ENCODE measurements at places on chromosomes 4 and X.

DNA sequence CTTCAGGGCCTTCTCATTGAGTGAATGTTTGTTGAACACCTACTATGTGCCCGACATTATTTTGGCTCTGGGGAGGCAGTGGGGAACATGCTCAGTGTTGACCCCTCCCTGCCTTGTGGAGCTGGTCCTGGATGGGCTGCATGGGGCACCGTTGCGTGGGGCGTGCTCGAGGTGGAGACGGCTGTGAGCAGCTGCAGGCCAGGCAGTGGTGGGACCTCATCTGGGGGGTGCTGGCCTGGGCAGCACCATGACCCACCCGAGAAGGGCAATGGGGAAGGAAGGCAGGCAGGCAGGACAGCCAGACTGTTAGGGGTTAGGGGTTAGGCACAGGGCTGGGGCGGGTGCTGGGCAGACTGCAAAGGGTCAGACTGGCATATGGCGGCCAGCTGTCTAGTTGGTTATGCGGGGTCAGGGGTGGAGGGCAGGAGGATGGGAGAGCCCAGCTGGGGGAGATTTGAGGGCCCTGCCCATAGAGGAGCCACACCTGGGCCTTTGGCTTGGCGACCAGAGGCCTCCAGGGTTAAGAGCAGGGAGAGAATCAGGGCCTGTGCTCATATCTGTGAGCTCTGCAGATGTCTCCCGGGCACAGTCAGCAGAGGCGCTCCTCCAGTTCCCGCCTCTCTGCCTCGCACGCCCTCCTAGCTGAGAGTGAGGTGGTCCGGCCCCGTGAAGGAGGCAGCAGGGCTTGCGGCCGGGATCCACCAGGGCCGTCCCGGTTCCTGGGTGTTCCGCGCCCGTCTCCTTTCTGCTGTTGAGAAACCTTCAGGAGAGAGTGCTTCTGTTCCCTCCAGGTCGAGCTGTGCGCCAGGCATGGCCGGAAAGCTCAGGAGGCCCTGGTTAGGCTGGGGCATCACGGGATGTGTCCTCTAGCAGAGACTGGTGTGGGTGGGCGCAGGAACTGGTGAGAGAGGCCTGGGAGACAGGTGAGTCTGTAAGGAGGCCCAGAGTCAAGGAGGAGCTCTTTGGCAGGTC lies 73.3 kb downstream of the RGS12 start:
- H3K4me1 ChIP-seq: peaks cover 7% of the 10 kb centered on the region
- H3K4me3 ChIP-seq: no peak overlapping the region

- H3K27ac ChIP-seq: no peak overlapping the region
- 0 out of 2 replicates have a peak, but pooled peaks cover 2% of the 10 kb centered on the region for H3K27me3 ChIP-seq
- no peaks in the 10 kb centered on the region for H3K36me3 ChIP-seq
- DNase-seq: no peak
Measured at GRCh38 chr4:53916431-53916889, 147.9 kb downstream of the CHIC2 start.

GRCh38 chr4:25813448-25814106 lies 49.2 kb downstream of the SEL1L3 start:
- peaks cover 10% of the 10 kb centered on the region for H3K36me3 ChIP-seq
- H3K27ac ChIP-seq: no peak overlapping the region
- H3K27me3 ChIP-seq: no peaks in the 10 kb centered on the region

DNA sequence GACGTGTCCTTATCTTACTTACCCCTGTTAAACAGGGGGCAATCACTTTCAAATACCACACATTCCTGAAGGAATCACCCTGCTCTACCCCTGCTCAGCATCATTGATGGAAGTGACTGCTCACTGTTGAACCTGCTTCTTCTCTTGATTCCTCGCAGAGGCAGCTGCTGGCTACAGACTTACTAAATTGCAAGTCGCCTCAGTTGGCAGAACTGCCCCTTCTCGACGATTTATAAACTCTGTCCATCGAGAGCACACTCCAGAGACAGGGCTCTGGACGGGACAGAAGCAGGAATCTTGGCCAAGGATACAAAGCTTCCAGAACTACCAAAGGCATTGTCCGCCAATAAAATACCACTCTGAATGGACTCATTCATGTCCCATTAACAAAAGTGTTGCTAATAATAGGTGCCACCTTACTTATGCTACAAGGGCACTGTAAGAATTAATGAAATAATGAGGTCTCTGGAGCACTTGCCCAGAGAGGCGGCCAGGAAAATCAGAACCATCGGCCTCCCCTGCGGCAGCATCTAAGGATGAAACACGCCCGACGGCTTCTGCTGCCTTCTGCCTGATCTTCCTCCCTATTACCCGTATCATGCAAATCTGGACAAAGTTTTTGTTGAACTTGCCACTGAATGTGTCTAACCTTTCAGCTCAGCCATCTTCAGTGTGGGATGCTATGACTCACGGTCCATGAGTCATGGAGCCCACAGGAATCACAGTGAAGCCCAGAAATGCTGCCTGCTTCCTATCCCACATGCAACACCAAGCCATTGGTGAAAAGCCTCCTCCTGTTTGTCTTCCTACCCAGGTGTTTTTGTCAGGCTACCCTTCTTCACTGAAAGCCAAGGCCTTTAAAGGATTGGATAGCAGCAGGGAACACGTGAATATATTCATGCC lies 164.9 kb downstream of the MAML3 start:
- H3K27me3 ChIP-seq: no peaks in the 10 kb centered on the region
- H3K36me3 ChIP-seq: no peaks in the 10 kb centered on the region
- H3K4me1 ChIP-seq: no peaks in the 10 kb centered on the region
- no peak overlapping the region for H3K4me3 ChIP-seq
- no peak for DNase-seq

DNA sequence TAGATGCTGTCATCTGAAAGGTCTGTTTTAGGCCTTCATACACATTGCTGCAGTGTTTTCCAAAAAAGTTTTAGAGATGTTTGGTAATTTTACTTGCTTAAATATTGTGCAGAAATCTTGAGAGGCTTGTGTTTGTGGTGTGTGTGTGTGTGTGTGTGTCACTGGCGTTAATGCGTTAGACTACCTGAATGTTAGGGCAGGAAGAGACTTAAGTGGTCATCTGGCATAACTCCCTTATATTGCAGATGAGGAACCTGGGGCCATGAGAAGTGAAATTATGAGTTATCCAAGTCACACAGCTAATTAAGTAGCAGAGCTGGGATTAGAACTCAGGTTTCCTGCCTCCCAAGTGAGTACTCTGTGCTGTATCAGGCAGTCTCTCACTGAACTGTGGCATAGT lies 1.4 kb downstream of the LSM6 start:
- H3K4me3 ChIP-seq: peak overlapping the region; percentile 84
- no peaks in the 10 kb centered on the region for H3K27me3 ChIP-seq
- H3K27ac ChIP-seq: peak overlapping the region; percentile 56
- peaks cover 13% of the 10 kb centered on the region for H3K4me1 ChIP-seq

DNA sequence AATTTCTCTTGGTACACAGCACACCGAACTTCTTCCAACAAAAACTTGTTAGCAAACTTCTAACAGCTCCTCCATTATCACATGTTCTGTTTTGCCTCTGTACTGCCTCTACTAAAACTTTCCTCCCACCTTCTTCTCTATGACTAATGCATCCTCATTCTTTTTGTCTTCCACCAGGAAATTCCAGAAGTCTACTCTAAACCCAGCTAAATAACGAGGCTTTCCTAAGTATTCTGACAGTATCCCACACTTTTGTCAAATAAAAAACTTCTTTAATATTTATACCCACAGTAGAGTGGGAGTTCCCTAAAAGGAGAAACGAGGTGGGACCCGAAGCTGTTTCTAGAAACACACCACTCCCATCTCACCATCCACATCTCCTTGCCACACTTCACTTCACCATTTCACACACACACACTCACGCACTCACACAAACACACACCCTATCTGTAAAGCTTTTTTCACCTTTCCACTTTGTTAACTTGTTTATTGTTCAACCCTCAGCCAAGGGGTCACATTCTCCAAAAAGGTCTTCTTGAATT lies 280.3 kb downstream of the ARAP2 start:
- H3K4me3 ChIP-seq: no peak overlapping the region
- H3K4me1 ChIP-seq: no peaks in the 10 kb centered on the region
- DNase-seq: no peak
- no peaks in the 10 kb centered on the region for H3K36me3 ChIP-seq
- H3K27ac ChIP-seq: no peak overlapping the region

DNA sequence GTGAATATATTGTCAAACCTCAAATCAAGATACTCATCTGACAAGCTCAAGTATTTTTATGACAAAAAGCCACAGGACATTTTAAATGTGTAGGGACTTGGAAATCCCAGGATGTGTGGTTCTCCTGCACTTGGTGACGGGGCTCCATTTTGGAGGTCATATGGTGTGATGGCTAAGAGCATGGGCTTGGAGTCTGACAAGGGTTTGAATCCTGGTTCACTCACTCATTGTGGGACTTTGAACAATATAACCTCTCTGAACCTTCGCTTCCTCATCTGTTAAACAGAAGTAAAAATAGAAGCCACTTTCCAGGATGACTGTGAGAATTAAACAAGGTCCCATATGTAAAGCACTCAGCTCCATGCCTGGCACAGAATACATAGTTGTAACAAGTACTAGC lies 99.6 kb downstream of the SMIM20 start:
- DNase-seq: no peak
- no peaks in the 10 kb centered on the region for H3K27me3 ChIP-seq
- H3K36me3 ChIP-seq: no peaks in the 10 kb centered on the region
- H3K27ac ChIP-seq: no peak overlapping the region

GRCh38 chr4:174996079-174996478 lies 77.9 kb downstream of the ADAM29 start:
- no peaks in the 10 kb centered on the region for H3K27me3 ChIP-seq
- H3K4me3 ChIP-seq: no peak overlapping the region
- DNase-seq: no peak
- no peaks in the 10 kb centered on the region for H3K4me1 ChIP-seq
- no peak overlapping the region for H3K27ac ChIP-seq

GRCh38 chr4:175090116-175090515 lies 172.0 kb downstream of the ADAM29 start:
- no peak overlapping the region for H3K4me3 ChIP-seq
- H3K27ac ChIP-seq: no peak overlapping the region
- H3K4me1 ChIP-seq: no peaks in the 10 kb centered on the region
- DNase-seq: no peak
- H3K36me3 ChIP-seq: no peaks in the 10 kb centered on the region

DNA sequence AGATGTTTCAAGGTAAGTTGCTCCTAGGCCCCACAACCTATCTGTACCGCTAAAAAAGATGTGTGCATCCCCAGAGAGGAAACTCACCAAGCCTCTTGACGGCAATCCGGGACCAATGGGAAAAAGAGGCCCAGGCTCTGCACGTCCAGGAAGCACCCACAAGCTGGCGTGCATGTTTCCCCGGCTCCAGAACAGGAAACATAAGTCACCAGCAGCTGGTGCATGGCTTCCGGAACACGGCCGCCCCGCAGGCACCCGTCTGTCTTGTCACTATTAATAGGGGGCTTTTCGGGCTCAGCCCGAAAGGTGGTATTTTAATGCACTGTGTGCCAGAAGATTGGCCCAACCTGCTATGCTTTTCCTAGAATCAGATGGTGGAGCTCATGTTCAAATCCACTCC lies 22.2 kb downstream of the CRMP1 start:
- H3K4me1 ChIP-seq: no peaks in the 10 kb centered on the region
- H3K27me3 ChIP-seq: no peaks in the 10 kb centered on the region
- DNase-seq: no peak
- H3K27ac ChIP-seq: no peak overlapping the region
- H3K36me3 ChIP-seq: no peaks in the 10 kb centered on the region
- H3K4me3 ChIP-seq: no peak overlapping the region

- no peaks in the 10 kb centered on the region for H3K4me1 ChIP-seq
- no peaks in the 10 kb centered on the region for H3K36me3 ChIP-seq
- no peak overlapping the region for H3K4me3 ChIP-seq
- no peak overlapping the region for H3K27ac ChIP-seq
Measured at GRCh38 chr4:148530114-148530513, 87.9 kb upstream of the NR3C2 start.

DNA sequence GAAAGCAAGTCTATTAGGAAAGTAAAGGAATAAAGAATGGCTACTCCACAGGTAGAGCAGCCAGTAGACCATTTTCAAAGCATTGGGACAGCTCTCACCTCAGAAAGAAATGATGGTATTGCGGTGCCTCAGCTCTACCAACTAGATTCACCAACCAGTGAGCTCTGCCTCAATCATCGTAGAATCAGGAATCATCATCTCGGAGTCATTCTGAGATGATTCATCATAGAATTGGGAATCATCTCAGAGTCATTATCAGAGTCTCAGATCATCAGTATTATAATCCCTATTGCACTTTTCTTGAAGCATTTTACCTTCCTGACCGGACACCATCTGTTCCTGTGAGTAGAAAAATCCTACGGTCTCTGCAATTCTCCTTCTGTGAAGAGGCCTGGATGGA lies 17.5 kb upstream of the SAT1 start:
- DNase-seq: no peak
- no peaks in the 10 kb centered on the region for H3K27me3 ChIP-seq
- no peak overlapping the region for H3K27ac ChIP-seq
- H3K4me1 ChIP-seq: no peaks in the 10 kb centered on the region
- no peak overlapping the region for H3K4me3 ChIP-seq
- no peaks in the 10 kb centered on the region for H3K36me3 ChIP-seq

GRCh38 chr4:33323393-33323792 lies 2603.2 kb downstream of the PCDH7 start:
- no peak overlapping the region for H3K4me3 ChIP-seq
- no peaks in the 10 kb centered on the region for H3K27me3 ChIP-seq
- H3K27ac ChIP-seq: no peak overlapping the region
- no peak for DNase-seq
- no peaks in the 10 kb centered on the region for H3K4me1 ChIP-seq

DNA sequence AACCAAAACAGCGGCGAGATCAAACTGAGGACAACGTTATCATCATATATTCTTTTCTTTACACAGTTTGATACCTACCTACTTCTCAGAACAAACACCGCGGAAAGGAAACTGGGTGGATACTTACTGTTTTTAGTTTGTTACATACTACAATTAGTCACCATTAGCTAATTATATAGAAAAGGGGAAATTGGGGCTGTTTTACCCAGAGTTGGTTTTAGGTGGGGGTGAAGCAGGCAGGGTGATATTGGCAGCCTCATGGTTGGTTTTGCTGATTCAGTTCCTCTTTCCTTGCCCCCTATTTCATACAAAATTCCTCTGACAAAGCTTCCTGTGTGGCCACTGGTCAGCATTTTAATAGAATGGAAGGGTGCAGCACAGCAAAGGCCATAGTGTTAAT lies 77.8 kb downstream of the SORBS2 start:
- H3K27ac ChIP-seq: peak overlapping the region; percentile 54
- H3K27me3 ChIP-seq: no peaks in the 10 kb centered on the region
- H3K4me3 ChIP-seq: peak overlapping the region; percentile 47

DNA sequence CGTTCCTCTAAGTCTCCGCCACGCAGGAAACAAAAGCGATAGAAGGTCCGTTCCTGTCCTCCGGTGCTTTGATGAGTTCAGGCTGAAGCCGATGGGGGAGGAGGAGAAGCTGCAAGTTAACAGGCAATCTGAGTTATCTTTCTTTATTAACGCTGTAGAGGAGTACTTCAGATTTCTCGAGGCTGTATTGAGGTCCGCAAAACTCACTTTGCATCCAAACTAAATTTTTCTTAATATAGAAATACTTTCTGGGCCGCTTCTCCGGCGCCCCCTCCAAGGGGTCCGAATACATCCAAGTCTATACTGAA lies 395 bp upstream of the SOWAHB start:
- H3K4me3 ChIP-seq: peak overlapping the region; percentile 67
- no peak overlapping the region for H3K27ac ChIP-seq
- no peaks in the 10 kb centered on the region for H3K4me1 ChIP-seq
- no peak for DNase-seq
- H3K27me3 ChIP-seq: peaks cover 11% of the 10 kb centered on the region

GRCh38 chrX:79400623-79401022 lies 33.5 kb upstream of the ITM2A start:
- H3K4me1 ChIP-seq: no peaks in the 10 kb centered on the region
- no peak for DNase-seq

- no peaks in the 10 kb centered on the region for H3K27me3 ChIP-seq
- H3K36me3 ChIP-seq: no peaks in the 10 kb centered on the region
- no peak overlapping the region for H3K27ac ChIP-seq
- DNase-seq: no peak
- H3K4me1 ChIP-seq: no peaks in the 10 kb centered on the region
Measured at GRCh38 chr4:79869597-79870237, 203.3 kb downstream of the ANTXR2 start.

All from GM12878 (cell line).